Midbrain (tissue), 1 donor: ENCODE measurements at places on chromosomes 2 and 18.
A peak's percentile ranks its signal among the peaks of the same experiment; 100 is the strongest.

- no peak for DNase-seq
These were observed 131.4 kb upstream of the BOD1L2 start for GRCh38 chr18:57015451-57015850.

GRCh38 chr2:238866656-238867277, 18.9 kb downstream of the TWIST2 start:
- no peak for DNase-seq

DNA sequence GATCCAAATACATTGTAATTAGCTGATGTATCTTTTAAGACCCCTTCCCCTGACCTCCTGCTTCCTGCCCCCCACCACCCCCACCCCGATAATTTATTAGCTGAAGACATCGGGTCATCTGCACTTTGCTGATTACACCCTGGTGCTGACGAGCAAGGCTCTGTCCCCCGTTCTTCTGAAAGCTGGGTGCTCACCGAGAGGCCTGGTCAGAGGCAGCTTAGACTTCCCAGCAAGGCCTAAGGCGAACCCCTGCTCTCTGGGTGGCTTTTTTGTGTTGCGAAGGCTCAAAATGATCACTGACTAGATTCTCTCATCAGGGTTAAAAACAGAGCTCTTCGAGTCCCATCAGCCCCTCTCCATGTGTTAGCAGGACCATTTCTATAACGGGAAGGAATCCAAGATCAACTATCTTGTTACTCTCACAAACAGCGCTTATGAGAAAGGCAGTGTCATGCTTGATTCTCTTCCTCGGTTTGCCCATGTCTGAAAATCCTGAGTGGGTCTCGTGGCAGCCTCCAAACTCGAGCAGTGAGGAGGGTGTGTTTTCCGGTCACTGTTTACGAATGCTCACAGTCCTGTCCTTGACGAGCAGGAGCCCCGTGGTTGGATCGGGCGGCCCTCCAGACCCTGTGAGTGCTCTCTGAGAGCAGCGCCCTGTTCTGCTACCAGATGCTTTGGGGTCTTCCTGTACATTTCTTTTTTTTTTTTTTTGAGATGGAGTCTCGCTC, 201.6 kb downstream of the HDAC4 start:
- peak; percentile 32 for DNase-seq

DNA sequence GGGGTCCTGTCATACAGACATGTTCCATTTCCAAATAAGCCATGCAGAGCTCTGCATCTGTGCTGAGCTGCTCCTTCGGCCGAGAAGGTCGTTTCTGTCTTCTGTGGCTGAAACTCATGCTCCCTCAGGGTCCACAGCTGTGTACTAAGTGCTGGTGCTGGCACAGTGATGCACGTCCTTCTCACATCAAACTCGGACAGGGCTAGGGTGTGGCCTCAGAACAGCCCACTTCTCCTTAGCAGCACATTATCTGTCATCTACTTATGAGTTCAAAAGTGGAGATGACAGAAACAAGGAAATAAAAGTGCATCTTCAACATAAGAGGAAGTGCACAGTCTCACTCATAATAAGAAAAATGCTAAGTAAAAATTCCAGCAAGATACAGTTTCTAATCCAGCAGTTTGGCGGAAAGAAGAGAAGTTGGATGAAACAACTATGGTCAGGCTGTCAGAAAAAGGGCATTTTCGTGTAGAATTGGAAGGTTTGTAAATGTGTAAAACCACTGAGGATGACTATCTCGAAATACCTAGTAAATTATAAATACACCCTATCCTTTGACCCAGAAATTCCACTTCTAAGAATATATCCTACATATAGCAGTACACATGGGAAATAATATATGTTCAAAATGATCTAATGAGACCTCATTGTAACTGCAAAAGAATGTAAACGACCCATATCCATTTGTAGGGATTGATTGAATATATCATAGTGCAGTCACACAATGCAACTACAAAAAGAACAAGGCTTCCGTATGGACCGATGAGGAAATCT, 53.7 kb upstream of the APCDD1 start:
- DNase-seq: no peak

DNA sequence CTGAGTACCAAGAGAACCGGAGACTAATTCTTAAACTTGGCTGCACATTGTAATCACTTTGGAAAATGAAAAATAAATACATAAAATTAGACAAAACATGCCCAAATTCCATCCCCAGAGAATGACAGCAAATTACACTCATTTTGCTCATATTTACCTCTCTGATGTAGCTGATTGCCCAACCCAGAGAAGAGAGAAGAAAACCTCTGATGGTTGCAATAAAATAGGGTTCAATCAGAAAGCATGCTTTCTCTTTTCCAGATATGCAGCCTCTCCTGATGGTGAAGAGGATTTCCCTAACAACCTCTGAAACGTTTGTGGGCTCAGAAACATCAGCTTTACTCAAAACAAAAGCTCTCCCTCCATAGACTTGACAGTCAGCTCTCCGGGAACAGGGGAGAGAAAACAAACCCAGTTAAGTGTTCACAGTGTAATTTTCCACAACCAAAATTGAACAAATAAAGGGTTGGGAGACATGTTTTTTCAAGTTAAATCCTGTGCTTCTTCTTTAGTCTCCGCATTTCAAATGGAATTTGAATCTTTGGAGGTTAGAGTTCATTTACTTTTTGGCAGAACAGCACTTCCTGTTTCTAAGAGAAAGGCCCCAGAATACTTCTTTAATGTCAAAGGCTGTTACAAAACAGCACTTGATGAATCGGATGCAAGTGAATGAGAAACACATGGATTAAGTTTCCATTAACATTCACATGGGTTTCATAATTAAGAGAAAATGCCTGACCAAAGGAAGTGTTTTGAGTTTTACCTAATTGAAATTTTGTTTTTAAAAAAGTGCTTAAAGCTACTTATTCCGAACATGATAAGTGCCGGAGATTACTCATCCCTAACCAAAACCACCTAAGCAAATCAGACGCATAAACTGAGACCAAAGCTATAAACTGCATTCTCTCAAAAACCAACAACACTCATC, 570.1 kb upstream of the SYT4 start:
- DNase-seq: no peak

DNA sequence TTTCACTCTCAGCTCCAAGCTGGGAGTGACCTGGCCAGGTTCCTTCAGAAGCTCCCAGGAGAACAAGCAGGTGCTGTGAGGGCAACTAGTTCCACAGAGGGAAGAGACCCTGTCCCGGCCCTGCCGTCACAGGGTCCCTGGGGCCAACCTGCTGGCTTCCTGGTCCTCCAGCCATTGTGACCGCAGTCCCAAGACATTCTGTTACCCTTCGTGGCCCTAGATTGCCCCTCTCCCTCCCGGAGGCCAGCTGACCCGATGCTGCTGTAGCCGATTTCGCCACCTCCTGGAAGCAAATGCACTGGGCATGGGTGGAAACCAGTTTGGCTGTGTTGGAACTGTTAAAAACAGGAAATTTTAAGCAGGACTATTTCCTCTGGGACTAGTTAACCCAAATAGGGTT, 55.4 kb downstream of the EPAS1 start:
- no peak for DNase-seq

- DNase-seq: no peak
These were observed 253.9 kb upstream of the VWC2L start for GRCh38 chr2:214156971-214157370.

GRCh38 chr2:158459161-158460003, 2.6 kb downstream of the PKP4 start:
- peak; percentile 63 for DNase-seq

- DNase-seq: no peak
These were observed 39.4 kb upstream of the NCKAP5 start for GRCh38 chr2:133607679-133608078.

- no peak for DNase-seq
These were observed 78.0 kb upstream of the WIPF1 start for GRCh38 chr2:174675615-174676014.

DNA sequence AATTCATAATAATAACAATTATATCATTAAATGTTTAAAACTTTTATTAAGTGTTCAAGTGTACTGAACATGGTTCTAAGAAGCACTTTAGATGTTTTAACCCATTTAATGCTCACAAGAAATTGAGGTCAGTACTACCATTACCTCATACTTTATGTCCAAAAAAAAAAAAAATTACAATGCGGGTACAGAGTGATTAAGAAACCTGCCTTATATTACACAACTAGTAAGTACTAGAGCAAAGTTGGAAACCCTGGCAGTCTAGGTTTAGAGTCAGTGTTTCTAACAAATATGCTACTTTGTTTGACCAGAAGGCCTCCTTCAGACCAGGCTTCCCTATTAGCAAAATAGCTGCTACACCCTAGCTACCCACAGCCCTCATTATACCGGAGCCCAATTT, 28.5 kb downstream of the PLEKHM3 start:
- no peak for DNase-seq

DNA sequence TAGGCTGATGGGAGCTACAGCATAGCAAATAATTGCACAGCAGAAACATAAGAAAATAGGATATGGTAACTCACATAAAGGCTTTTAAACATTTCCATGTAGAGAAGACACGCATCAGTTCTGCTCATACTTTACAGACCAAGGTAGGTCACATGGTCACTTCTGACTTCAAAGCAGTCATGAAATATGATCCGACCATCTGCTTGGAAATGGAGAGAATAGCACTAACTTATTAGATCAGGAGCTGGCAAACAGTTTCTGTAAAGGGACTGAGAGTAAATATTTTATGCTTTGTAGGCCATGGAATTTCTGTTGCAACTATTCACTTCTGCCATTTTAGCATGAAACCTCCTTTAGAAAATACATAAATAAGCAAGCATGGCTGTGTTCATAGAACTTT, 936.6 kb upstream of the FANCL start:
- DNase-seq: no peak

- DNase-seq: no peak
These were observed 708 bp upstream of the MALT1 start for GRCh38 chr18:58670404-58671110.

GRCh38 chr2:26305540-26305939, 40.4 kb upstream of the SELENOI start:
- no peak for DNase-seq

GRCh38 chr18:46283895-46284295, 179.7 kb downstream of the HAUS1 start:
- DNase-seq: no peak

- DNase-seq: no peak
These were observed 68.7 kb downstream of the RHBDD1 start for GRCh38 chr2:226904592-226904991.

DNA sequence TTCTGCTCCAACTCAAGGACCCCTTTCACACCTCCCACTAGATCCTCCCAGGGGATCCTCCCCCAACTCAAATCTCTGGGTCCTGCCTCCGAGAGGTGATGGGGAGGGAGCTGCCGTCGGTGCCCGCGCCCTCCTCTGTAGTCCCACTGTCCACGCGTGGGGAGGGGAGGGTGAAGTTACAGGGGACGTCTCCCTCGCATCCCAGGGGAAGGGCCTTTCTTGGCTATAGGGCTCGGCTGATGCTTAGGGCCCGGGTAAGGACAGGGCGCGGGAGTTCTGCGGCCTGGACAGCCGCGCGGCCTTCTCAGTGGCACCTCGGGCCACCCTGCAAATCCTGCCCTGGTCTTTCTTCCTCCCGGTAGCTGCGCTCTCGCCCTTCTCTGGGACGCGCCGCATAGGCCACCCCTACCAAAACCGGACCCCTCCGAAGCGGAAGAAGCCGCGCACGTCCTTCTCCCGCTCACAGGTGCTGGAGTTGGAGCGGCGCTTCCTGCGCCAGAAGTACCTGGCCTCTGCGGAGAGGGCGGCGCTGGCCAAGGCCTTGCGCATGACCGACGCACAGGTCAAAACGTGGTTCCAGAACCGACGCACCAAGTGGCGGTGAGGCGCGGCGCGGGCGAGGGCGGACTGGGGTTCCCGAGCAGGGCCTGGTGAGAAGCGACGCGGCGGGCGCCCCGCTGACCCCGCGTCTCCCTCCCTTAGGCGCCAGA, 1.2 kb downstream of the TLX2 start:
- DNase-seq: no peak

GRCh38 chr2:49035481-49035880, 118.8 kb downstream of the FSHR start:
- DNase-seq: no peak

- no peak for DNase-seq
These were observed 218.3 kb downstream of the OTX1 start for GRCh38 chr2:63268946-63269345.

- DNase-seq: no peak
These were observed 133.5 kb upstream of the ZNF236 start for GRCh38 chr18:76688724-76689472.

DNA sequence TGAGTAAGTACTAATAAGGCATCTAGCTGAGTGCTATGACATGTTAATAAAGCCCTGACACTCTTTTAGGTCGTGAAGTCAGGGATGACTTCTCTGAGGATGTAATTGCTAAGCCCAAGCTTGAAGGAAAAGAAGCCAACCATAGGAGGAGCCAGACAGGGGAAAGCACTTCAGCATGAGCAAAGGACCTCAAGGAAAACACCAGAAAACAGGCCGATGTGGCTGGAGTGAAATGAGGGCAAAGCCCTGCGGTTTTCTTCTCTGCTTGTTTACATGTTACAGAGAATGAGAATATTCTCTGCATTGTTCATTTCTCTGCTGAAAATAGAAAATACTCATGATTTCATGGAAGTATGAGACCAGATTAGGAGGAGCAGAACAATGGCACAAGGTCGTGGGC, 112.5 kb upstream of the ARHGAP28 start:
- no peak for DNase-seq

DNA sequence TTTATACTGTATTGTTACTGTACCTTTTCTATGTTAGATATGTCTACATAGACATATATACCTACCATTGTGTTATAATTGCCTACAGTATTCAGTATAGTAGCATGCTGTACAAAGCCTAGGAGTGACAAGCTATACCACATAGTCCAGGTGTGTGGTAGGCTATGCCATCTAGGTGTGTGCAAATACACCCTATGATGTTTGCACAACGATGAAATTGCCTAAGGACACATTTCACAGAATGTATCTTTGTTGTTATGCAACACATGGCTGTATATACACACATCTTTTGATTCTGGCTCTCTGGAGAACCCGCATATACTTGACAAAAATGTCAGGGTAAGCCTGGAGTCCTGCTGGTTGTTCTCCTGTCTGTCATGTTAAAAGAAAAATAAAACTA, 85.1 kb downstream of the BCL2L11 start:
- DNase-seq: no peak

- no peak for DNase-seq
These were observed 148.9 kb upstream of the CCDC195 start for GRCh38 chr2:224865016-224865415.

DNA sequence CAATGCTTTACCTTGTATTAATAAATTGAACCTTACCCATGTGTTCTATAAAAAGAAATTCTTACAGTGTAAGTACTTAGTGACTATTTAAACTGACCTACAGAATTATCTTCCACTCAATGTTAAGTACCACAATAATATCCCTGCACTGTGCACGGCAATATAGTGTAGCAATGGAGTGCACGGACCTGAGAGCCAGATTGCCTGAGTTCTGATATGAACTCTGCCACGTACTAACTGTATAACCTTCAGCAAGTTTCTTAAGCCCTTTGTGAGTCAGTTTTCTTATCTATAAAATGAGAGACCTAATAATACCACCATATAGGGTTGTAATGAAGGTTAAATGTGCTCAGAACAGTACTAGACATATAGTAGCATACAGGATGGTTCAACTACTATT, 66.2 kb downstream of the GPR39 start:
- DNase-seq: no peak
